ENCODE measurements at places on chromosomes 6 and 20.

GRCh38 chr20:64173116-64173515, 8.9 kb downstream of the MYT1 start:
- DNase-seq = no peak

GRCh38 chr6:138004430-138005287, 102.6 kb downstream of the PERP start:
- peak; percentile 35 for DNase-seq

GRCh38 chr6:55046869-55047422, 127.4 kb upstream of the HCRTR2 start:
- DNase-seq = peak; percentile 3

DNA sequence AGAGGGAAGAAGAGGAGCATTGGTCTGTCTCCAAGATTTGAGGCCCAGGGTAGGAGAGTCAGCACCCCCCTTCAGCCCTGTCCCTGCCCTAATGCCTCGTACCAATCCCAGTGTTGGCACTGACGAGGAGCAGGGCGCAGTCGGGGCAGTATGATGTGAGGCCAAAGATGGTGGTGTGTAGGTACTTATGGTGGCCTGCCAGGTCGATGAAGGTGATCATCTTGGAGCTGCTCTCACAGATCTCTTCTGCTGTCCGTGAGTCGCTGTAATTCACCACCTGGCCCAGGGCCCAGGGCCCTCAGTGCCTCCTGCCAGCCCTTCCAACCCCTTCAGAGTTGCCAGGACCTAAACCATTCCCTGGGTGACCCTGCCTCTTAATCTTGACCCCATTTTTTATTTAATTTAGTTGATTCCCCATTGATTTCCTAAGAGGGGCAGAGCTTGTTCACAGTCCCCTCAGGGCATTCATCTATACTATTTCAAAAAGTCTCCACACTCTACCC, 4.2 kb downstream of the GTPBP2 start:
- DNase-seq = no peak

DNA sequence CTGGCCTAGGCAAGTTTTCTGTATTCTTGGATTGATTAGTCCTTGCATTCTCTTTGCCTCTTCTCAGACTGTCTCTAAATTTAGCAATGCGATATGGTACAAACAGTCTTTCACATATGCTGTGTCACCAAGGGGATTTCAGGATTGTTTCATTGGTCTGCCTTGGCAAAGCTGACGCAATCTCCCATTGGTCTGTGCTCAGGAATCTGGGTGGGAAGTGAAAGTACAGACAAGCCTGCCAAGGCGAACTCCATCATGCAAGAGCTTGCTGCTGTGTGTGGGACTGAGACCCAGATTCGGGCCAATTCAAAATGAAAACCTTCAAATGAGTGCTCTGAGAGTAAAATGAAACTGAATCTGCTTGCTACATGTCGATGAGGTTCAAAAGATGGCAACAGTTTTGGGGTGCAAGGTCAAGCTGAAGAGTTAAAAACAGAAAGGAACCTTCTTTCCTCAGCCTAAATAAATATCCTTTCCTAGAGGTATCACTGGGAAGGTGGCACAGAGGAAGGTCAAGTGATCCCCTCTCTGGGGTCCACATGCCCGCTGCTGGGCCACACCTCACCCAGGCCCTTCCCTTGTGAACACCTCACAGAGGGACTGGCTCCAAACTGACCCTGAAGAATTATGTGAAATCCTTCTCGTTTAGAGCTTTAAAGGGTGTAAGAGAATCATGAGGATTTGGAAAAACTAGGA, 198.8 kb upstream of the PREP start:
- DNase-seq = peak; percentile 99

DNA sequence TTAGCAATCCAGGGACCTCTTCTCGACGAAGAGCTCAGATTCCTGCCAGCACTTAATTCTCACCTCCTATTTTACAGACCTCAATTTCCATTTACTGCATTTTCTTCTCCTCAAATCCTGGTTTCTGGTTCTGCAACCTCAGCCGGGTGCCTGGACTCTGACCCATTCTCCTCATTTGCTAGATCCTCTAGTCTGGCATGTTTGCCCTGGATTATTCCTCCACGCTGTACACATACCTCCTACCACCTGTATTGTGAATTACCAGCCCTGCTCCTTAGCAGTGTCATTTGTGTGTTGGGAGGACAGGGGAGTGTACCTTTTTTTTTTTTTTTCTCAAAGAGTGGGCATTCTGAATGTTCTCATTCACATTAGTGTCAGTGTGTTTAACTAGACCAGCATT, 204.4 kb downstream of the ZMYND8 start:
- no peak for DNase-seq

DNA sequence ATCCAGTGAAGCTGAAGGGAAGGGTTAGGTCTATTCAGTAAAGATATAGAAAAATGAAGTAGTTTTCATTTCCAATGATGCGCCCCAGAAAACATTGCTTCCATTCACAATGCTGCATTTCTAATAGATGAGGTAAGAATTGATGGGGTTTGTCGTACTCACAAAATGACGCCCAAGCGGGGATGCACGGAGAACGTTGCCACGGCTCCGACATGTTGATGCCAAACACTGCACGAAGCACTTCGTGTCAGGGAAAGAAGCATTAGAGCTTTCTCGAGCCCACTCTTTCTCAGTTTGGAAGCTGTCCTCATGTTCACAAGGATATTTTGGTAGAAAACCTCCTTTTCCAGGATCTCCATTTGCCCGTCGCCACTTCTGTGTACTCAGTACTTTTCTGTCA, 21.6 kb upstream of the MAFB start:
- no peak for DNase-seq

GRCh38 chr6:6709106-6709505, 120.6 kb downstream of the LY86 start:
- DNase-seq = no peak

- peak; percentile 76 for DNase-seq
Measured at GRCh38 chr6:149964308-149965193, 808 bp downstream of the ULBP1 start.

DNA sequence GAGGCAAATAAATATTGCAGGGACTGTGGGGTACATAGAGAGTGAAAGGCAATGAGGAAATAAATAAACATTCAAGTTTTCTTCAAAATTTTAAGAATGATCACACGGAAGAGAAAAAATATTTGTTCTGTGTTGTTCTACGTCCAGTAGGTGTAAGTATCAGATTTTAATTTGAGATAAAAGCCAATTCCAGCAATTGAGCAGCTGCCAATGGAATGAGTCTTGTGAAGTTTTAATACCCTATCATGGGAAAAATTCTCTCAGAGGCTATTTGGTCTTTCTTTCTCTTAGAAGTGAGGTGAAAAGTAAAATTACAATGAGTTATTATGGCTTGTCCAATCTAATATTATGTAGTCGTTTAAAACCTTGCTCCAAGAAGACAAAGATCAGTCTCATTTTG, 195.7 kb upstream of the CITED2 start:
- no peak for DNase-seq

DNA sequence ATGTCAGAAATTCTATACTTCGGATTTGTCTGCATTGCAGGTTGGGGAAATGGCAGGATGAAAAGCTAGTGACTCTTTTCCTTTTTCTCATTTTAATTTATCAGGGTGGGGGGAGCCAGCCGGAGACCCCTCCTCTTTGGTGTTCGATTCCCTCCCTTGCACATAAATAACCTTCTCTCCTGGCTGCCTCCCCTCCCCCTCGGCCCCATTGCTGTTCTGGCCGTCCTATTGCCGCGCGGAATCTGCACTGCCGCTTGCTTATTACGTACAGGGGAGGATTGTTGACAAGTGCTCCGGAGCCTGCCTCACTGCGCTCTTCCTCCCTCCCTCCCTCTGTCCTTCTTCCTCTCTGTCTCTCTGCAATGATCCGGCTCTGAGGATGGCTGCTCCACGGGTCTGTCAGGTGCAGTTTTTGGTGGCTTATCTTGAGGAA, 154.7 kb downstream of the JARID2 start:
- peak; percentile 72 for DNase-seq

DNA sequence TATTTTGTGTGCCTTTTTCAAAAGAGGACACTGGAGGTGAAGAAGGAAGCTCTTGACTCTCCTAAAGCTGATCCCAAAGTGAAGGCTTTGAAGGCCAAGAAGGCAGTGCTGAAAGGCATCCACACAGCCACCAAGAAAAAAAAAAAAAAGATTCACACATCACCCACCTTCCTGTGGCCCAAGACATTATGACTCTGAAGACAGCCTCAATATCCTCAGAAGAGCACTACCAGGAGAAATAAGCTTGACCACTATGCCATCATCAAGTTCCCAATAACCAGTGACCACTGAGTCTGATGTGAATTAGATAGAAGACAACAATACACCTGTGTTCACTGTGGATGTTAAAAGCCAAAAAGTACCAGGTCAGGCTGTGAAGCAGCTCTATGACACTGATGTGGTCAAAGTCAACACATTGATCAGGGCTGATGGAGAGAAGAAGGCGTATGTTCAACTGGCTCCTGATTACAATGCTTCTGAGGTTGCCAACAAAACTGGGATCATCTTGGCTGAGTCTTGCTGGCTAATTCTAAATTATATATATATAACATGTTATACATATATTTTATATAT, 59.4 kb downstream of the PLCG1 start:
- no peak for DNase-seq

DNA sequence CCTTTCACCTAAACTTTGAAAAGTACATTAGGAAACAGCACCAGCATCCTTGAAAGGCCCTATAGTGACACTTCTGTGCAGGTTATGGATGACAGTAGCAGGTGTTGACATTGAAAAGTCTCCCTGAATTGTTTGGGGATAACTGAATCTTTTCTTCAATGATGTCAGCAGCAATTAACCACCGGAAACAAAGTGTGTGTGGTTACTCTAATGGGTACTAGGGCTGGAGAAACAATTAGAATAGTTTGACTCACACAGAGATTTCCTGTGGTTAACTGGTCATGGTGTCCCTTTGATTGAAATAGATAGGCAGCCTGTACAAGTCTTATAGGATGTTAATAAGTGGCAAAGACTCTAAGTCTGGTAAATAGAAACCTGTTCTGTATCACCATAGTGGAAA, 189.1 kb downstream of the TBX18 start:
- peak; percentile 48 for DNase-seq

DNA sequence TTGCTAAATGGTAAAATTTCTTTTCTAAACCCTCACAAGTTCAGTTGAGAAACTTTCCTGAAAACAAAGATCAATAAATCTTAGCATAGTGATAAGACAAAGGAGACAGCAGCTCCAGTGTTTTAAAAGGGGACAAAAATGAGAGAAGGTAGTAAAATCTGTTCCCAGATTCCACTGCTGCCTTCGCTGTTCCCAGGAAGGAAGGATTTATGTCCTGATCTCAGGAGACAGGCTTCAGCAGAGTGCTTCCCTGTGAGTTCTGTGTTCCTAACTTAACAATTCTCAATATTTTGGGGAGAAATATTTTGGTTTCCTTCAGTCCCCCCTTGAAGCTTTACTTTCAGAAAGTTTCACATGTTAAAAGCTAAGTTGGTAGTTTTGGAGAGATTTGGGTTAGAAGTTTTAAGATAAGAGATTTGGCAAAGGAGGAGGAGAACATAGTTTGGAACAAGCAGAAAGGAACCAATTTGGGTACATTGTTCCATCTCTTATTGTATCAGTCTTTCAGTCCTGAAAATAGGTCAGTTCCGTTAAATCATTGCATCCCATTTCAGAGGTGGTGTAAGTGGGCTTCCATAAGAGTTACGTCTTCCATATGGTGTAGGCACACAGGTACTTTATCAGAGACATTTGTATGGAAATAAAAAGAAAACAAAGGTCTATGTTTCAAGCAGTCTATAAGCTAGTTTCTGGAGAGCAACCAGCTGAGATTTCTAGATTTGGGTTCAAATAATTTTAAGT, 20.8 kb downstream of the IRF4 start:
- DNase-seq = no peak

DNA sequence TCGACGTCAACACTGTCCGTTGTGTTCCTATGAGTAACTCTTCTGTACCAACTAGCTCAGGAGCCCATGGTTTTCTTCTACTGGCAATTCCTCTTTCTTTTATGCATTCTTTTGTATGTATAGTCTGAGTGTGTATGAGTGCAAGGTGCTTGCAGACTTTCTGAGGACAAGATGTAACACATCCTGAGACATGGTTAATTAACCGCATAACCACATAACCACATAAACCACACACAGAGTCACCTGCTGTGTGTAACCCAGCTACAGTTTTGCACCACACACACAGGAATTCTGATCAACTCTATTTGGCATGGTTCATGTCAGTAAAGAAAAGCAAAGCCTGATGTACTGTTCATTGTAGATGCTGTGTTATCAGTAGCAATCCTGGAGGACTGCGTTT, 98.6 kb downstream of the DACT2 start:
- DNase-seq = no peak

DNA sequence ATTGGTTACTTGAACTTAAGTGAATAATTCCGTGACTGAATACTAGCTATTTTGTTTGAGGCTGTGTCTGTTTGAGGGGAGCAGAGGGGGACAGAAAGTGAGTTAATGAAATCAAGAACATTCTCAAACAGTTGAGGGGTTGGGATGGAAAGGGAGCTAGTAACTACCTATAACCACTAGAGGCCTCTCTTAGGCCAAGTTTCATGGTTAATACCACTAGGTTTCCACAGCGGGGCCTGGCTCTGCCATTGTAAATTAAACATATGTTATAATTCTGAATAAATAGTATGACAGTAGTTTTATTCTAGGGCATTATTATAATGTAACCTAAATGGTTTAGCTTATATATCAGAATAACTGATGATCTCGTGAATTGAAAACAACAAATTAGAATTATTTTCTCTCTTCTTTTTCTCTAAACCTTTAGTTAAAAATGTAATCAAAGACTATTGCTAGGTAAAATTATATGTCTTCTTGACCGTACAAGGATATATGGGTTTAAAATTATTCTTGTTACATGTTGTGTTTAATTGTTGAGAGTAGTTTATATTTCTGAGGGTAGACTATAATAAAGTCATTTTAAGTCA, 108.1 kb downstream of the BCKDHB start:
- DNase-seq = peak; percentile 63

DNA sequence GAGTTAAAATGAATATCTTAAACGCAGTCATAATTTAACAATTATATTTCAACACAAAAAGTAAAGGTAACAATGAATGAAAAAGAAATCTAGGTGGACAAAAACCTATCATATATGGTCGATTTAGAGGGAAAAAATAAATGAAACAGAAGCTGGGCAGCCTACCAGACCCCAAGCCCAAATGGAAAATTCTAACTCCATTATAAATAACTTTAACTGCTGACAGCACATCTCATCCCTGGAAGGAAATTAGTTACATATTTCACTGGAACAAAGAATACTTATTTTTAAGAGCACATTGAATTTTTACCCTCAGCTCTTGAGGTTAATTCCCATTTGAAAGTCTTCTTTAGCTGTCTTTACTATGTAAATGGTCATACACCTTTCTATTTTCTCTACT, 39.1 kb downstream of the COL12A1 start:
- DNase-seq = no peak

GRCh38 chr6:161021998-161022743, 30.6 kb downstream of the MAP3K4 start:
- DNase-seq = no peak
